NAMALWA (cell line): ENCODE measurements at places on chromosomes 4 and X.

DNA sequence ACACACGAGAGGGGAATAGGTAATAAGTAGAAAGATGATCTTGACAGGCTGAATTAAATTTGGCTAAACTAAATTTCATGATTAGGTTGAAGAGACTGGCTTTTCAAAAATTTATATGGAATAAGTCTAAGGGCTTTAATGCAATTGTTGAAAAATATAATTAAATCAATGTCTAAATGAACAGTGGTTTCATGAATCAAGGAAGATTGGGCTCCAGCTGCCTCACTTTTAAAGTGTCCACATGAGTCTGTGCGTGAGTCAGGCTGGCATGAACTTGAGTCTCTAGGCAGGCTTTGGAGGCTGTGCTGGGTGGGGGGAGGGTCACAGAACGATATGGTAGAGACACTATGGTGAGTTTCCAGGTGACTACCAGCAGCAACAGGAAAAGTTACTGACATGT, 111.9 kb downstream of the SORBS2 start:
- no peak for DNase-seq

GRCh38 chrX:1911401-1912128, 296.7 kb downstream of the ASMT start:
- no peak for DNase-seq

DNA sequence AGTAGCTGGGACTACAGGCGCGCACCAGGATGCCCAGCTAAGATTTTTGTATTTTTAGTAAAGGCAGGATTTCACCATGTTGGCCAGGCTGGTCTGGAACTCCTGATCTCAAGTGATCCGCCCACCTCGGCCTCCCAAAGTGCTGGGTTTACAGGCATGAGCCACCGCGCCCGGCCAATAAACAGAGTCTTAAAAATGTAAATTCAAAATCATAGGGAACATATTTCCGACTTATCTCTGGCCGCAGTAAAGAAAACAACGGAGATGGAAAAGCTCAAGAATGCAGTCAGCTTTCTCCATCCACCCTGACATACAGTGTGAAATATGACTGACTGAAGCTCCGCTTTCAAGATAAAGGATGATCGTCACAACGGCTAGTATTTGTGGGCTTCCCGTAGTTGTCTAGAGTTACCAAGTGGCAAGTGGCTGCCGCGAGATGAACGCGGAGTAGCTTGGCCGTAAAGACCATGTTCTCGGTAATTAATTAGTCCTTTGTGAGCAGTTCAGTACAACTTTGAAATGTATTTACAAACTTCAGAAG, 495.1 kb upstream of the FAT1 start:
- no peak for DNase-seq

DNA sequence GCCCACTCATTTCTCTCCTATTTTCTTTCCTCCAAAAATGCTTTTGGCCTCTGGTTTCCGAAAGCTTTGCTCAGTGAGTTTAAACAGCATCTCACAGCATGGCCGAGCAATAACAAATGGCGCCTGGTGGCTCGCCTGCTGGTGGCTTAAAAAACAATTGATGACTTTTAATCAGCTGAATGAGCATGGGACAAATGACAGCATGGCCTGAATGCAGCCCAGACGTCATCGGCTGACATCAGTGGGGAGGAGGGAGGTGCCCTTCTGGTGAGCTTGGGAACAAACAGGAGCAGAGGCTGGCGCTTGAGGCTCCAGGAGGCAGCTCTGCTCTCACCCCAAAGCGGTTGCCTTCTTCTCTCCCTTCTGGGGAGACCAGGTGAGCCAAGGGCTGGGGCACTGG, 286.4 kb downstream of the BCOR start:
- DNase-seq, result no peak

DNA sequence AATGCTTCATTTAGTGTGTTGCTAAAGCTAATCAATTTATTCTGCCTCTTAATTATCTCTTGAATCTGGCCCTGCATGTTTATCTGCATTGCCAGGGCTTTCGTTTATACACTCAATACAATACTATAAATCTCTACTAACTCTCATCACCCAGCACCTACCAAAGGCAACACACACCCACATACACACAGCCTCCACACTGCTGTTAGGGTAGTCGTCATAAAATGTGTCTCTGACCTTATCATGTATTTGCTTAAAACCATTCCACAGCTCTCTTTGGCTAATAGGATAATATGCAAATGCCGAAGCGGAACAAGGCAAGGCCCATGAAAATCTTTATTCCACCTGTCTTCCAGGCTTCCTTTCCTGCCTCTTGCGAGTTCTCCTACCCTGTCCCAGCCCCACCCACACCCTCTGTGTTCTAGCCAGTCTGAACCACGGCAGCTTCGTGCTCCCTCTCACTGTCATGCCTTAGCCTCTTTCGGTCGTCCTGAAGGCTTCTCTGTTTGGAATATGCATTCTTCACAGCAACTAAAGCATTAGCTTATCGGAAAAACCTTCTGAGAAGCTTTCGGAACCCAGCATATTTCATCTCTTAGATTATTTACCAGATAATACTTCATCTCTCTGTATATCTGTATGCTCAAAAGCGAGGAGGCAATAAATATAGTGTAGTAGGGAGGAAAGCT, 333.5 kb downstream of the TENM3 start:
- no peak for DNase-seq

DNA sequence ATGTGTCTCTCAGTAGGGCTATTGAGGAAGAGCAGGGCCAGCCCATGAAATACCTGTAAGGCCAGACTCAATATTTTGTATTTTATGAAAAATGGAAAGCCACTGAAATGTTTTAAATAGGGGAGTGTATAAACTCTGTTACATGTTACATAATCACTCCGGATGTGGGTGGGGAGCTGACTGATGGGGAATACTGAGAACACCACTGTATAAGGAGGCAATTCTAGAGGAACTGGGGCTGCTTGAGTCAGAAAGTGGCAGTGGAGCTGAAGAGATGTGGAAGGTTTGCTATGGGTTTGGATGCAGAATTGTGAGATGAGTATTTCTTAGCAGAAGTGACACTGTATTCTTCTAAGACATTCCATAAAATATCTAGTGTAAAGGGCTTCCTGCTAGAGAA, 647.8 kb upstream of the LCORL start:
- no peak for DNase-seq

DNA sequence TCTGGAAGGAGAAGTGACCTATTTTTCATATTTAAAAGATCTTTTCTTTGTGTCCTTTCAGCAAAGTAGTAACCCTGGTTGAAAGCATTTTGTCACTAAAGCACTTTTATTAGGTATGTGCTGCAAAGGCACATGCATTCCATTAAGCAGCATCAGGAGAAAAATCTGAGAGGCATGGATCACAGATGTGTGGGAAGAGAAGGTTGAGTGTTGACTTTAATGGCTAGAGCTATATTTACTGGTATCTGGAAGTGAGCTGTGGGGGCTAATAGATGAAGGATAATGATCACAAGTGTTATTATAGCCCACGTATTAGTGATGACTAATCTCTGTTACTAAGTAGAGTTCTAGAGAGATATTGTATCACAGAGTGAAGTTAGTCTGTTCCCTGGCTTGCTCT, 1520.7 kb downstream of the ARAP2 start:
- DNase-seq, result no peak

GRCh38 chr4:16079046-16079445, 4.8 kb downstream of the PROM1 start:
- no peak for DNase-seq

- DNase-seq, result no peak
These were observed 2519.6 kb downstream of the ARAP2 start for GRCh38 chr4:33724685-33725084.

DNA sequence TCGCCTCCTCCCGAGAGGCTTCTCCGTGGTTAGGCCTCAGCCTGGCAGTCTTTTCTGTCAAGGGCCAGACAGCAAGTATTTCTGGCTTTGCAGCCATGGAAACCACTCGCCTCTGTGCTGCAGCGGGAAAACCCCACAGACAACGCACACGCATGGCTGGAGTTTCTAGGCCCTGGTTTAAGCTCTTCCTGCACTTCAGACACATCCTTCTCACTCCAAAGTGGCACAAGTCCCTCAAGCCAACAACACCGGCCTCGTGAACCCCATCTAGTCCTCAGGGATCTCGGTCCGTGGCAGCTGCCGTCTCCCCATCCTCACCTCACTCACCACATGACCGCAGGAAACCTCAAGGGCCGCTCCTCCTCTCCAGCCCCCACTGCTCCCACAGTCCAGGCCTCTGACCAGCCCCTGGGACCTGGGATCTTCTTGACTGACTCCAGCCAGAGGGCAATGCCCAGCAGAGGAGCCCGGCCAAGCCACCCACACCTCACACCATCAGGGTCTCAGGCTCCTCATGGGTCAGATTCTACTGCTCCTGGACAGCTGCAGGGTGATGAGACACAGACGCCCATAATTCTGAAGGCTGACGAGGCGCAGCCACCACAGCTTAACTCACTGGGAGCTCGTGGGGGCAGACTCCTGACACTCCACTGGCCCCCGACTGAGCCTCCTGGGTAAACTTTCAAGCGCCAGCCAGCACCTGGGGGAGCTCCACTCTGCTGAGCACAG, 21.7 kb downstream of the LETM1 start:
- DNase-seq, result peak; percentile 34

GRCh38 chr4:120517966-120518365, 404.6 kb downstream of the PRDM5 start:
- peak; percentile 87 for DNase-seq

GRCh38 chrX:40174854-40175510, 77.2 kb upstream of the BCOR start:
- DNase-seq, result peak; percentile 59

DNA sequence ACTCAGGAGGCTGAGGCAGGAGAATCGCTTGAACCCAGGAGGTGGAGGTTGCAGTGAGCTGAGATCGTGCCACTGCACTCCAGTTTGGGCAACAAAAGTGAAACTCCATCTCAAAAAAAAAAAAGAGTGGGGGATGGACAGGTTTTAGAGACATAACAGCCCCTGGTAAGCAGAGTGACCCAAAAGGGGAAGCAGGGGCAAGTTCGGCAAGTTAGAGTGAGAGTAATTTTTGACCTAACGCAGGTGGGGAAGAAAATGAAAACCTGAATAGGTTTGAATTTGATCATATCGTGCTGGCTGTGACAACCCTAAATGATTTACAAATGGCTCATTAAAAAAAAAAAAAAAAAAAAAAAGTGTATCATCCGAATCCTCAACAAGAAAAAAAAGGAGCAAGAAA, 25.7 kb upstream of the TMEM131L start:
- peak; percentile 71 for DNase-seq

DNA sequence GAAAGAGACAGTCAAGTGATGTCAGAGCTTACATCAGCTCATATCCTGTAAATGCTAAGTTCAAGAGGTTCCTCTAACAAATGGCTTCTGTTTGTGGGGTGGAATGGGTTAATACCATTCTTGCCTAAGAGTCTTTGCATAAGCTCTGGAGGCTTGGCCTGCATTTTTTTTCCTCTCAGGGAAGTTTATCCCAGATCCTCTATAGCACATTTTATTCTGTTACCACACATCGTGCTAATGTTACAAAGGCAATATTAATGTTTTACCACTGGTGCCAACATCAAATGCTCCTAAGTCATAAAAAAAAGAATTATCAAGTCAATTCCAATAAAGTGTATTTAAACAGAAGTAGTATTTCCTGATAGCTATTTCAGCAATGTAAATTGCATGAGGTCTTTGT, 2.9 kb upstream of the ADH6 start:
- DNase-seq, result no peak

GRCh38 chr4:86506591-86506990, 87.5 kb upstream of the PTPN13 start:
- DNase-seq, result no peak

GRCh38 chrX:34848281-34848680, 94.3 kb upstream of the FAM47B start:
- no peak for DNase-seq

GRCh38 chrX:12972243-12972642, 2.7 kb upstream of the TMSB4X start:
- DNase-seq, result no peak

DNA sequence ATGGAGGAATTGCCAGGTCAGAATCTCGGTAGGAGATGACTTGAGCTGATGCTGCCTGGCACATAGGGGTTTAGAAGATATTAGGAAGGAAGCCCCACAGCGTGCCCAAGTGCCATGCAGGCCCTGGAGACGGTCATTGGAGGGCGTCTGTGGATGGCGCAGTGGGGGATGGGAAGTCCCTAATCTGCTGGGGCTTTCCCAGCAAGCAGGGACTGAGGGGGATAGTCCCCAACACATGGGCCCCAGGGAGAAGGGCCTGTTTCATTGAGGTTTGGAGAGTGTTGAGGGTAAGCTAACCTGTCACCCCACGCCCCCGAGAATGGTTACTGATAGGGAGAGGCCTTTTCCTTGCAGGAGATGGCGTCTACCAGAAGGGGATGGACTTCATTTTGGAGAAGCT, 7.8 kb downstream of the TAFAZZIN start:
- no peak for DNase-seq

GRCh38 chr4:55117511-55117910, 7.9 kb downstream of the KDR start:
- no peak for DNase-seq

GRCh38 chr4:38560768-38561558, 103.0 kb upstream of the KLF3 start:
- no peak for DNase-seq

DNA sequence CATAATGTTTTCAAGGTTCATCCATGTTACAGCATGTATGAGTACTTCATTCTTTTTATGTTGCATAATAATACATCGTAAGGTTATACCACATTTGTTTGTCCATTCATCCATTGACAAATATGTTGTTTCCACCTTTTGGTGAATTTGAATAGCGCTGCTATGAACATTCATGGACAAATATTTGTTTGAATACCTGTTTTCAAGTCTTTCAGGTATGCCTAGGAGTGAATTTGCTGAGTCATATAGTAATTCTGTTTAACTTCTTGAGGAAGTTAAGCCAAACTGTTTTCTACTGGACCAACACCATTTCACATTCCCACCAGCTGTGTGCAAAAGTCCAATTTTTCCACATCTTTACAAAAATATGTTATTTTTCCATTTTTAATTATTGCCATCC, 31.5 kb downstream of the IRS4 start:
- DNase-seq, result no peak

GRCh38 chr4:102843273-102843672, 15.9 kb upstream of the UBE2D3 start:
- DNase-seq, result no peak

DNA sequence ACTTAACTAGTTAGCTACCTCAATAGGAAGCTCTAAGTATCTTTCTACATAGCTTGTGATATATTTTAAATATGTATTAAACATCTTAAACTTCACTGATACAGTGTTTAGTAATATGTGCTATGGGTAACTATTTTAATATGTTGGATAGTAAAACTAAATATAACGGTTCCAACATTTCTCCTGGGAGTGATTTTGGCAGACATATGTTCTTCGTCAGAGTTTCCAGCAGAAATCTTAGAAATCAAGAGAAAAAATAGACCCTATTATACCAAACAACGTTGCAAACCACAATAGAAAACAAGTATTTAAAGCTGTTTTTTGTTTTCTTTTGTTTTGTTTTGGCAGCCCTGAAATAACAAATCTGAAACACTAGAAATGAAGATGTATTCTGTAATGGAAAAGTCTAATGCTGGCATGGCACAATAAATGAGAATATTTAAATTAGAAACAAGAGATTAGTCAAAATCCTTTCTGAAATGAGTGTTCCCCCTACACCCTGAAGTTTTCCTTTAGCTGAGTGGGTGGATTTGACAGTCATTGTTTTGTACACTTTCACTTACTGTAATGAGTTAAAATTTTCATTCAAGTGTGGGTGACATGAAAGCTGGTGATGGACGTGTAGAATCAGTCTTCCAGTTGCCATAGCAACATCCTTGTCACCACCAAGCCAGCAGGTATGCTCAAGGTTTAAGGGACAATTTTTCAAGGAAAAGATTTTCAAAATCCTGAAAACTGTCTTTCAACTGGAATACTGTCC, 233.5 kb downstream of the SCFD2 start:
- no peak for DNase-seq

GRCh38 chr4:32032136-32032672, 1312.0 kb downstream of the PCDH7 start:
- no peak for DNase-seq

- DNase-seq, result no peak
These were observed 156.5 kb upstream of the ZCCHC13 start for GRCh38 chrX:74147439-74147838.
